ENCODE measurements at places on chromosomes 4 and X.

GRCh38 chr4:70801265-70801809 is 38.4 kb downstream of the GRSF1 start:
- DNase-seq = no peak

DNA sequence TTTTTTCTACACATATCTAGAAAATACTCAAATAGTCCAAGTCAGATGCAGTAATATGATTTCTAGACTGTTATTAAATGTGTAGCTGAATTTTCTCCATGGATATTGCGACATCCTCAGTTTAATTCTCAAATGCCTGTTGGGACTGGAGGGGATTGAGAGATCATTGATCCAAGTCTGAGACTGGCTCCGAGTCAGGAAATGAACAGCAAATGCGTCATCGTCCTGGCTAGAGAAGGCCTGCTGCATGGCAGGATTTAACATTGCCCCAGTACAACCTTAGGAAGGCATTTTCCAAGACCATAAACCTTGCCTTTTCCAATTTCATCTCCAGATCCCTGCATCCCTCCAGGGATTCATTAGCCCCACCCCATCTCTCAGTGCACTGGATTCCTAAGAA is 56.6 kb upstream of the SLC6A14 start:
- no peak for DNase-seq

DNA sequence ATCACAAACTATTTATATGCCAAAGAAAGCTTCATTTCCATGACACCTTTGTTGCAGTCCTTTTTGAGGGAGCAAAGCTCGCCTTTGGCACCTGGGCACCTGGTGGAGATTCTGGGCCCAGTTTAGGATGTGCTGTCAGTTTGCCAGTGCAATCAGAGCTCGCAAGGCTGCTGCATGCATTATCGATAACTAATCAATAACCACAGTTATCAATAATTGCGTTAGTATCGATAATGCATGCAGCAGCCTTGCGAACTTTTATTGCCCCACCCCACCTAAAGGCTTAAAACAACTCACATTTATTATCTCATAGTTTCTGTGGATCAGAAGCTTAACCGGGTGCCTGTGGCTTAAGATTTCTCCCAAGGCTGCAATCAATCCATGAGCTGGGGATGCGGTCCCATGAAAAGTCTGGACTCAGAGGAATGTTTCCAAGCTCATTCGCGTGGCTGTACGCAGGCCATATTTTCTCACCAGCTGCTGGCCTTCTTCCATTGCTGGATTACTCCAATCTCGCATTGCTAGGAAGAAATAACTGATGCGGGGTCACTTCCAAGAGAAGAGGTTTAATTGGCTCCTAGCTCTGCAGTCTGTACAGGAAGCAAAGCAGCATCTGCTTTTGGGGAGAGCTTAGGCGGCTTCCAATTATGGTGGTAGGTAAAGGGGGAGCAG is 6.2 kb upstream of the AFAP1 start:
- no peak for DNase-seq

DNA sequence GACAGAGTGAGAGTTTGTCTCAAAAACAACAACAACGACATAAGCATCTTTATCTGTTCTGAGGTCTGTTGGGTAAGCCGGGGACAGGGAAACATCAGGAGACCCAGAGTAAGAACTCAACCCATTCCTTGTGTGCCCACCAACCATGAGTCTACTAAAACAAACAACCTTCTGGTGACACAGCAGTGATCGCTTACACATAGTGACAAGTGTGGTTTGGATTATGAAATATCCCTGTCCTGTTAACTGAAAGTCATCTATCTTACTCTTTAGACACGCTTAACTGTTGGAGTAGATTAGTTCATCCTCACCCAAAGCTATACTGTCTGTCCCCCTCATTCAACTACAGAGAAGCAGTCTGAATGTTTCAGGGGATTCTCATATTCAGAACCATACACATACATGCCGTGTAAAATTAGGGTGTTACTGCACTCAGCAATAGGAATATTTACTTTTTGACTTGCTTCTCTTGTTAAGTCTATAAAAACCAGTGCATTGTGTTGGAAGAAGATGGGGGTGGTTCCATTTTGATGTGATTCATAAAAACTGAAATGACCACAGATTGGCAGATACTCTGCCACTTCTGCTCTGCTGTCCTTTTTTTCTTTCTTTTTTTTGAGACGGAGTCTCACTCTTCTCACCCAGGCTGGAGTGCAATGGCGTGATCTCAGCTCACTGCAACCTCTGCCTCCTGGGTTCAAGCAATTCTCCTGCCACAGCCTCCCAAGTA is 27.4 kb downstream of the PHKA2 start:
- no peak for DNase-seq

- DNase-seq = no peak
Observed at GRCh38 chrX:118350706-118351105, 4.8 kb downstream of the WDR44 start.

GRCh38 chr4:86641516-86642090 is 47.5 kb downstream of the PTPN13 start:
- DNase-seq = no peak

DNA sequence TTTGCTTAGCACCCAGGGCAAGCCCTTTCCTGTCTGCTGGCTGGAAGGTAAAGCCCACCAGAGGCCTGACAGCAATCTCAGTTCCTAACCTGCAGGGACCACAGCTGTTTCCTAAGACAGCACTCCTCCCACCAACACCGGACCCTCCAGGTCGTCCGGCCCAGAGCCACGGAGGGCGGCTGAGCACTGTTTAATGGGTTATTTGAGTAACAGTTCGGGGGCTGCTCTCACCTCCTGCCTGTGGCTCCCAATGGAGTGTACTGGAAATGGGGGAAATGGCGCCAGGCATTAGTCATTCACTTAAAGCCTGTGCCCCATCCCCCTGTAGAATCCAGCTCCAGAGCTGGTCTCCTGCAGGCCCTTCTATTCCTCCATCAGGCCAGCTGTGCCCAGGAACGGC is 81.6 kb upstream of the ADRA2C start:
- DNase-seq = no peak

DNA sequence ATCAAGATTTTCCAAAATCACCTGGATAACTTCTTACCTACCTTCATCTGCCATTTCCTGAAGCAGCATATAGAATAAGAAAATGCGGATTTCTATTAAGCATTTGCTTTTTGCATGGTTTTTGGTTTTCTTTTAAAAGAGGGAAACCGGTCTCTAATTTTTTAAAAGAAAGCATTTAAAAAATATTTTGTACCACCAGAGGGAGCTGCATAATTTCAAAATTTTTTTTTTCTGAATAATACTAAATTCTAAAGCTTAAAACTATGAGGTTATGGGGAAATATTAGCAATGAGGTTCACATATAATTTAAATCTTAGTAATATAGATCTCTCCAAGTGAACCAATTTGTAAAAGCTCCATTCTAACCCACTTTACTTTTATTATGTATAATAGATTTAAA is 137.7 kb upstream of the TENT5D start:
- DNase-seq = no peak

DNA sequence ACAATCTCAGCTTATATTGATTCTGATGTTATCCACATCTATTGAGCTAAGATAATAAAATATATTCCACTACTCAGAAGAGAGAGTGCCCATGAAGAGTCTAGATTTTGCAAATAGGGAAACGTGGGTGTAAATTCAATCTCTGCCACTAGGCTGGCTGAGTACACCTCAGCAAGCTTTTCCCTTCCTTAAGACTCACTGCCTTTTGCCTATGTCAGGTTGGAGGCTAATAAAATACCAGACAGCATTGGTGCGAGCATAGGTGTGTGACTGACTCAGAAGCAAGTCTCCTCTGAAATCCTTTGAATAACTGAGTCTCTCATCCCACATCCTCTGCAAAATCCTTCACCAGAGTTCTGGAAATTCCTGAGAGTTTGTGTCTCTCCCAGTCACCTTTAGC is 405.4 kb upstream of the CPEB2 start:
- no peak for DNase-seq

GRCh38 chr4:40434126-40434687 is 99.1 kb downstream of the CHRNA9 start:
- DNase-seq = no peak

DNA sequence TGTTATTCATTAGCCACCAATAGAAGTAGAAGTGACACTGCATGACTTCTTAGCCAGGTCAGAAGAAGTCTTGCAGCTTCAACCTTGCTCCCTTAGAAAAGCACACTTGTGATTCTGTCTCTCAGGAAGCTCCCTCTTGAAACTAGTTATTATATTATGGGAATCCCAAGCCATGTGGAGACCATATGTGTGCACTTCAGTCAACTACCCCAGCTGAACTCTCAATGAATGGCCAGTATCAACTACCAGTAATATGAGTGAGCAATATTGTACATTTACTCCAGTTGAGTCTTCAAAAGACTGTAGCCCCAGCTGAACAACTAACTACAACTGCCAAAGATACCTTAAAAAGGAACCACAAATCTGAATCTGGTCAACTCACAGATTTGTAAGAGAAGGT is 77.1 kb upstream of the GABRA3 start:
- DNase-seq = no peak

DNA sequence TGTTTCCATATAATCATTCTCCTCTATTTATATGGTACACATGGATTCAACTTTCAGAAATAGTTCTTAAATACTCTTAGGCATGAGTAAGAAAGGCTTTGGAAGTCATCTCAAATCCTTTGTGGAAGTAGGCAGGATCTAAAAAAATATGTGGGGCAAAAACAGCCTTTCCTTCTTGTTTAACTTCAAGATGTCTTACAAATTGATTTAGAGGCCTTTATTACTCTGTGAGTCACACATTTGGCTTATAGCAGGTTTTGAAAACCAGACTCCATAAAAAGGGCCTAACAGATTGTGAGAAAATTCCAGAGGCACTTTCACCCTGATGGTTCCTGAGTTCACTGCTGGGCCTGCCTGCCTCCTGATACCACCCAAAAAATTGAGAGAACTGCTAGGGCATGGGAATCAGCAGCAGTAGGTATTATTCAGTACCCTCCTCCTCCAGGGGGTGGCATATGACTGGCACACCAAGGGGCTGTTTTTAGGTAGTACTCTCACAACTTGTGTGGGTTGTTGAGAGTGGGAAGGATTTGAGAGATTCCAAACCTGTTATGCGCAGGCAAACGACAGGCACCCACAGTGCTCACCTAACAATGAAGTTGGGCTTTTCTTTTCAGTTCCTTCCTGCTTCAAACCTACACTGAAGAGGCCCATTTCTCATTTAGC is 162.7 kb upstream of the MBNL3 start:
- DNase-seq = no peak

GRCh38 chr4:7638489-7638888 is 203.8 kb upstream of the PSAPL1 start:
- DNase-seq = no peak

GRCh38 chr4:105014234-105014633 is 132.4 kb upstream of the TET2 start:
- DNase-seq = no peak

- no peak for DNase-seq
Observed at GRCh38 chr4:144450526-144450925, 195.4 kb upstream of the HHIP start.

DNA sequence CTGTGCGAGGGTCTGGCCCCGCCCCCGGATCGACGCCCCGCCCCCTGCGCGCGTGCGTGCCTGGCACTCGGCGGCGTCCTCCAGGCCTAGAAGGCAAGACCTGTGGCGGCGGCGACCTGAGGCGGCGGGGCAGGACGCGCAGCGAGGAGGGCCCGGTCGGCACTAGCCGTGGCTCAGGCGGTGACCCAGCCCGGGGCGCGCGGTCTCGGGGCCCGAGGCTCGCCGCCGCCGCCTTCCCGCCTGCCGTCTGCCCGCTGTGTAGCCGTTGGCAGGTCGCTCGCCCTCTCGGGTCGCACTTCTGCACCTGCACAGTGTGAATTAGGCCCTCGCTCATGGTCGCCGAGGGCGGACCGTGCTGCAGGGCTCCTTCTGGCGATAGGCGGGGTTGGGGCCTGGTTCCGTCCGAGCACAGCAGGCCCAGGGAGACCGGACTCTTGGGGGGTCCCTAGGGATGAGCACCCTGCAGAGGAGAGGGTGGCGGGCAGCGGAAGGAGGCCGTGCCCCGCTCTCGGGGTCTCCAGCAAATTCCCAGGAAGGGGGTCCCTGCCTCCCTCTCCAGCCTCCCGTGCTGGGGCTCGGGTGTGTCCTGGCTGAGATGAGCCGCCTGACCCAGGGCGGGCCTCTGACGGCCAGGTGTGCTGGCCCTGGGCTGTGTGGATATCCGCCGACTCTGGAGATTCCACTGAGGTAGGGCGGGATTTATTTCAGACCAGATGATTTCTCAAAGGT is 557 bp upstream of the FAM53A start:
- no peak for DNase-seq

DNA sequence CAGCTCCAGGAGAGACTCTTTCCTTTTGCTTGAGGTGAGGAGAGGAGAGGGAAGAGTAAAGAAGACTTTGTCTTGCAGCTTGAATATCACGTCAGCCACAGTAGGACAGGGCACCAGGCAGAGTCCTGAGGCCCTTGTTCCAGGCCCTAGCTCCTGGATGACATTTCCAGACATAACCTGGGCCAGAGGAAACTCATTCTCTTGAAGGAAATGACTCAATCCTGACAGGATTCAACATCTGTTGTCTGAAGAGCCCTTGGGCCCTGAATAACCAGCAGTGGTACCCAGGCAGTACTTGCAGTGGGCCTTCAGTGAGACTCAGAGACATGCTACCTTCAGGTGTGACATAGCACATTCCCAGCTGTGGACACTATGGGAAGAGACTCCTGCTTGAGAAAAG is 62.8 kb downstream of the FGF16 start:
- no peak for DNase-seq

GRCh38 chrX:11470250-11470974 is 177.2 kb downstream of the AMELX start:
- DNase-seq = no peak

DNA sequence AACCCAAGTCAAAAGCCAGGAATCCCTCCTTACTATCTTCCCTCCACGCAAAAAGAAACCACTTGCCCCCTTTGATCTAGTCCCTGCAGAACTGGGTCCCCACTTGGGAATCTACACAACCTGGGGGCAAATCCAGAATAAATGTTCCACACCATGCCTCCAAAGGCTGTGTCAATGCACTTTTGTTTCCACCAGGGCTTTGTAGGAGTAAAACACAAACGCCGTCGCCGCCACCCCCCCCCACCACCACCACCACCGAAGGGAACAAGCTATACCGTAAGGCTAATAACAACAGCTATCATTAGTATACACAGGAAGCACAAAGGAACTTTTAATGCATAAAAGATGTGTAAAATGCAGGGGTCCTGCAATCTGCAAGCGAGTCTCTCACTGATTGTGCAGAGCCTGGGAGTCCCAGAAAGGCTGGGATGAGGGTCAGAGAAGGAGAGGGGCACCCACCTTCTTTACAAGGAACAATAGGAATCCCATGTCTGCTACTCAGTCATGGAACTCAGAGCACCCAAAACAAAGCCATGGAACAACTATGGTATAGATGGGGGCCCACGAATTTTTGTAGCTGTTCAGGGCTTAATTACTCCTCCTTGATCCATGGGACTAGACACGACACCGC is 13.2 kb downstream of the BCOR start:
- no peak for DNase-seq

GRCh38 chrX:115018944-115019343 is 1.5 kb upstream of the IL13RA2 start:
- no peak for DNase-seq

GRCh38 chr4:146465628-146466027 is 56.1 kb downstream of the SLC10A7 start:
- no peak for DNase-seq
